ENCODE measurements at places on chromosomes 3 and 15.

- DNase-seq = no peak
Measured at GRCh38 chr3:105773291-105773690, 95.5 kb downstream of the CBLB start.

DNA sequence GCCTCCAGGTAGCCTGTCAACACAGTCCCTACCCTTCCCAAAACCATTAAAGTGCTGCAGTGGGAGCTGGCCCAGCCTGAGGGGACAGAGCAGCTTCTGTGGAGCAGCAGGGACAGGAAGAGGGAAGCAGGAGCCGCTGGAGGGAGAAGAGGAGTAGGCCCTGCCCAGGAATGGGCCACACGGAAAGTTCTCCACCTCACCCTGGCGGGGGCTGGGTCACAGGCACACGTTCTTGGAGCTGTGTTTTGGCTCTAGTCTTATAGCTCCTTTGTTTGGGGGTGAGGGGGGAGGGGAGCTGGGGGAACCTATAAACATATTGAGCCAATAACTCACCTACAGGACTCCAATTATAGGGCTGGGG lies 508.6 kb downstream of the SHQ1 start:
- no peak for DNase-seq

DNA sequence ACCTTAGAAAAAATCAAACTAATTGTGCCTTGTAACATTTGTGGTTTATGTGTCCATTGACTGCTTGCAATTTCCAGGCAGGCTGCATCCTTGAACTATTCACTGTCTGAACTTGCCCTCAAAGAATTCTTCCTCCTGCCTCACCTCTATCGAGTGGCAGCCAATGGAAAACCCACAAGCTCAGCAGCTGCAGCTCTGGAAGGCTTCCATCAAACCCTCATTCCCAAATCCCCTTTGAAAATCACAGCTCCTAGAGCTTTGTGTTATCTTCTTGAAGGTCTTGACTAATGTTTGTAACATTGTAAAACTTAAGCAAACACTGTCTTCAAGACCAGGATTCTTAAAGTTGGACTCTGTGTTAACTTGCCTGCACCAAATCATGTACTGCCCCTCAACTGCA lies 81.1 kb downstream of the FILIP1L start:
- no peak for DNase-seq

- no peak for DNase-seq
Measured at GRCh38 chr3:111921181-111921580, 57.6 kb upstream of the ABHD10 start.

- no peak for DNase-seq
Measured at GRCh38 chr3:18843188-18843587, 305.1 kb upstream of the KCNH8 start.

DNA sequence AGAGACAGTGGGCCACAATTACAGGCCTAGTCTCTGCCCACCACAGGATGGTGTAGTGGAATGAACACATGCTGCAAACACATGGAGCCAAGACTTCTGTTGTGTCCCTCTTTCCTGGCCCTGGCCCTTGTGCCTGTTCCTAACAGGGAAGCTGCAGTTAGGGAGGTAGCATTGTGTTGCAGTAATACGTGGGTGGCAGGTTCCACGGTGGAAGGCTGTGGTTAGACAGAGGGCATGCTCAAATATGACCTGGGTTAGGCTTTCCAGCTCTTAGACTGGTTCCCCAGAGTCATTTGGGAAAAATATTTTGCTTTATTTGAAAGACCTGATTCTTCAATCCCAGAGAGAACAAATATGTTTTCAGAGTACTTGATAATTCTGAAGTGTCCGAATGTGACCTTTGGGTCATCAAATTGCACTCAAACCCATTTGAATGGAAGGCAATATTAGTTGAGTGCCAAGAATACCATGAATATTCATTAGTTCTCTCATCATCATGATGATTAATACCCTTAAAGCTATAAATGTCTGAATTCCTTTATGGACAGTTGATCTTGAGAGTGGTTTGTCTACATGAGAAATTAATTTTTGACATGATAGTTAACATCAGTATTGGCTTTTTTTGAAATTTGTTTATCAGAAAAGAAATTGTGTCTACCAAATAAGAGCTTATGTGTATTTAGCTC lies 28.5 kb downstream of the PLAAT1 start:
- no peak for DNase-seq

DNA sequence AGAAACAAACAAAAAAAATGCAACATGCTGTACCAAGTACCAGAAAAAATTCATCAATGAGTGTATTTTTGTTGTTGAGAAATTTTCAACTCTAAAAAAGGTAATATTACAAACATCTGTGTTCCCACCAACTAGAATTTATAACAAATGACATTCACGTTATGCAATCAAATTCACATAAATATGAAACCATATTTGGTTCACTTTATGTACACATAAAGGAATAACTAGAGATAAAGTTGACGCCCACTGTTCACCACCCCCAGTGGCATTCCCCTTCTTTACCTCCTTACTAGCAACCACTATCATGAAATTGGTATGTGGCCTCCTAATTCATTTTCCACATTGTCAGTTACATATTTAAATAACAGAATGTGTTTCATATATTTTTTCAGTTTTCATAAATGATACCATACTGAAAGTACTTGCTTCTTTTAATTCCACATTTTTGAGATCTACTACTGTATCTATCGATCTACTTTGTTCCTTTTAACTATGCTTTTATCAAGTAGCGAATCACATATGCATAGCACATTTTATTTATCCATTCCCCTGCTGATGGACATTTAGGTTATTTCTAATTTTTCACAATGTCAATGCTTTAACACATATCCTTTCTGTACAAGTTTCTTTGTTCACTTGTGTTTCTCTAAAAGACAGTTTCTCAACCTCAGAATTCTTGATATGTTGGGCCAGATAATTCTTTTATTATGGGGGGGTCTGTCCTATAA lies 34.5 kb downstream of the TBC1D5 start:
- no peak for DNase-seq
